D721Med (cell line): ENCODE measurements at places on chromosomes 4 and X.

- DNase-seq: no peak
Observed at GRCh38 chr4:11741190-11741652, 312.5 kb upstream of the HS3ST1 start.

GRCh38 chr4:176409627-176410026 is 89.9 kb downstream of the SPCS3 start:
- DNase-seq: no peak

- DNase-seq: no peak
Observed at GRCh38 chr4:97317671-97318070, 825.6 kb downstream of the STPG2 start.

DNA sequence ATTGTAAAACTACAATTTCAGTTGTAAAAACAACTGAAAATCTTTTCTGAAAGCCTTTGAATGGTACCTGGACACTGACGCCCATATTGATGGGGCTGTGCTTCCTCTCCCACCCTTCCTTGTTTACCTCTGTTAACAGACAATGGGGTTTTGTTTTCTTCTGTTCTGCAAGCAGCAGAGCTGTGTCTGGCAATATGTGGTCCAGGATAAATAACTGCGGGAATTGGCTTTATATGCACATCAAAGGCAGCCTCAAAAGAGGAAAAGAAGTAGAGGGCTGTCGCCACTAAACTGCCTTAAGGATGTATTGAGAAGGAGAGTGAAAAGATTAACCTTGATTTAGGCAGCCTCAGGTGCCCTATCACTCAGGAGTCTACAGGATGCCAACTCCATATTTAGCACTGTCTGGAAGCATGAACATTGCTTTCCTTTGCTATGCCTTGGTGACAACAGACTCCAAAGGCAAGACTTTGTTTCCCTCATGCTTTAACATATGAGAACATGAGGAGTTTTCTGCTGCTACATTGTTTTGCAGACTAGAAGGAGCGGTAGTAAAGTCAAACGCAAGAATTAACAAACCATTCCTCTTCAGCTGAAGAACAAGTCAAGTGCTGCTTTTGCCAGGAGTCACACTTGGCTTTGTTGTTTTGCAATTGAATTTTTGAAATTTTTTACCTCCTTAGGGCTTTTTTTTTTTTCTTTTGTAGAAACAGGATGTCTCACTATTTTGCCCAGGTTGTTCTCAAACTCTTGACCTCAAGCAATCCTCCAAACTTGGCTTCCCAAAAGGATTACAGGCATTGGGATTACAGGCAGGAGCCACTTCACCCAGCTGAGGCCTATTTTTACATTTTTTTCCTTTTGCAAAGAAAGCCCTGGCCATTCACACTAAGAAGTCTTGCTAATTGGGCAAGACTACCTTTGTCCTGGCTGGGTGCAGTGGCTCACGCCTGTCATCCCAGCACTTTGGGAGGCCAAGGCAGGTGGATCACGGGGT is 3.0 kb downstream of the IL21 start:
- no peak for DNase-seq

DNA sequence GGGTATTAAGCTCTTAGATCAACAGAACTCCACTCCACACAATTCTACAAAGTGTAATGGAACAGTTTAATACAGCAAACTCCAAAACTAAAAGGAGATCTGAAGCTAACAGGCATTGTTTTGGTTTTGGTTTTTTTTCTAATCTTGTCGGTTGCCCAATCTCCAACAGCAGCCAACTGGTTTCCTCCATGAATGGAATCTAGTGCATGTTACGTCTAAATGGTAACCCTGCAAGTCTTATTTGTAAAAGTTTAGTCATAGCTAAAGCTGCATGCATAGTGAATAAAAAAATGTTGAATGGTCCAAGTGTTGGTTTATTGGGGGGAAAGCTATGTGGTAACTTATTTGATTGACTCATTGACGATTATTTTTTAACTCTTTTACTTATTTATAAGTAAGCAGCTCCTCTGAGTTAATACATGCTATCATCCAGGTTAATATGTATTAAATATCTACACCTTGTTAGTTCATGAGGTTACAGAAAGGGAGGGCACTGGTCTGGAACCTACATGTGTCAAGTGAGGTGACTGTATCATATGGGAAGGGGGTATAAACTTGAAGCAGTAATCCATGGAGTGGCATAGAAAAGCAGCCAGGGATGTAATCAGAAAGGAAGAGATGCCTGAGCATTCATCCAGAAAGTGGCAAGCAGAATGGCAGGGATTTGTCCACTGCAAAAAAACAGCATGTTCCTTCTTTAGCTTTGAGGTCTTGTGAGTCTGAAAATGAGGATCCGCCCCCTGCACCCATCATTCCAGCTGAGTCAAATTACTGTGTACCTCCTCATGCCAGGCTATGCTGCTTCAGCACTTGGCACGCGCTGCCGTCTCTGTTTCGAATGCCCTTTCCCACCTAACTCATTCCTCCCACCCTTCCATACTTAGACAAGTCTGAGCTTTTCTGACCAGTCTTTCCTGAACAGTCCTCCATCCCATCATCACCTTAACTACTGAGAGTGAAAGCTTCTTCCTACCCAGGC is 81.7 kb downstream of the PDGFC start:
- no peak for DNase-seq

- DNase-seq: no peak
Observed at GRCh38 chr4:154958121-154958520, 177.0 kb downstream of the RBM46 start.

- DNase-seq: no peak
Observed at GRCh38 chrX:141142946-141143345, 34.0 kb downstream of the LDOC1 start.

- peak; percentile 55 for DNase-seq
Observed at GRCh38 chr4:185811509-185812364, at the start of gene SORBS2. TSS of gene SORBS2 (minus strand) at chr4:185812194. CDS start at chr4:185690571, 121,623 bp downstream.

DNA sequence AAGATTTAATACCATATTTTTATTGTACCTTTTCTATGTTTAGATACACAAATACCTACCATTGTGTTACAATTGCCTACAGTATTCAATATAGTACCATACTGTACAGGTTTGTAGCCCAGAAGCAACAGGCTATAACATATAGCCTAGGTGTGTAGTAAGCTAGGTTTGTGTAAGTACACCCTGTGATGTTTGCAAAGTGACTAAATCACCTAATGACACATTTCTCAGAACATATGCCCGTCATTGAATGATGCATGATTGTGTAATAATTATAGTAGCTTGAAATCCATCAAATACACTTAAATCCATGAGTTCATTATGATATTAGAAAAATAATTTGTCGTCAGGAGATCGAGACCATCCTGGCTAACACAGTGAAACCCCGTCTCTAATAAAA is 30.8 kb downstream of the GAB3 start:
- no peak for DNase-seq
